Fibroblast of the aortic adventitia (primary cell): ENCODE measurements at places on chromosomes 7 and 10. TPM values are rescaled to one million over a fixed set of nuclear protein-coding genes. Genes with fewer than 3 reads are reported as not detected.

SH2B2 gene
- total RNA-seq = 2.0 and 4.9 TPM in 2 replicates

TRPV5 gene
- total RNA-seq = not detected in 2 replicates

ADAMTS14 gene
- 2.0 and 5.3 TPM in 2 replicates for total RNA-seq

CXCL12 gene
- total RNA-seq = 54.1 and 381 TPM in 2 replicates

TMEM213 gene
- 0.33 TPM in 1 of 2 replicates, not detected in the other for total RNA-seq

GIMAP2 gene
- total RNA-seq = 0.27 and 0.98 TPM in 2 replicates

MEIG1 gene
- not detected in 2 replicates for total RNA-seq

ASB10 gene
- not detected in 2 replicates for total RNA-seq

PDAP1 gene
- total RNA-seq = 29.2 and 66.9 TPM in 2 replicates

HABP2 gene
- total RNA-seq = not detected in 2 replicates
